Lower lobe of right lung (tissue), 2 donors: ENCODE measurements at places on chromosomes 5 and 9. TPM values are rescaled to one million over a fixed set of nuclear protein-coding genes. Genes with fewer than 3 reads are reported as not detected.
A peak's percentile ranks its signal among the peaks of the same experiment; 100 is the strongest.

DNA sequence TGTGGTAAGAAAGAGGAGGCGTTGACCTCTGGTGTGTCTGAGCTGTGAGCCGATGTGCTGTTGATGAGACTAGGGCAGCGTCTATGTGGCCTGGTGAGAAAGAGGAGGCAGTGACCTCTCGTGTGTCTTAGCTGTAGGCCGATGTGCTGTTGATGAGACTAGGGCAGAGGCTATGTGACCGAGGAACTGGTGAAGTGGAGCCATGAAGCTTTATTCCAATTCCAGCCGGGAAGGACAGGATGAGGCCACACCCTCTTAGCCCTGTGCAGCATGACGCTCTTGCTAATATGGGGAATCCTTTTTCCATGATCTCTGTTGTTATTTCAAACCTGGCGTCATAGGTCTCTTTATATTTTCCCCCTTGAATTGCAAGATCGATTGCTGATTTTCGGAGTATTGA is 172.4 kb downstream of the GOLPH3 start:
- DNase-seq = no peak
- no peak overlapping the region for H3K4me3 ChIP-seq
- H3K27ac ChIP-seq = no peak overlapping the region
- peaks cover 20% of the 10 kb centered on the region for H3K36me3 ChIP-seq
- H3K27me3 ChIP-seq = no peaks in the 10 kb centered on the region
- peaks cover 4% of the 10 kb centered on the region for H3K4me1 ChIP-seq

DNA sequence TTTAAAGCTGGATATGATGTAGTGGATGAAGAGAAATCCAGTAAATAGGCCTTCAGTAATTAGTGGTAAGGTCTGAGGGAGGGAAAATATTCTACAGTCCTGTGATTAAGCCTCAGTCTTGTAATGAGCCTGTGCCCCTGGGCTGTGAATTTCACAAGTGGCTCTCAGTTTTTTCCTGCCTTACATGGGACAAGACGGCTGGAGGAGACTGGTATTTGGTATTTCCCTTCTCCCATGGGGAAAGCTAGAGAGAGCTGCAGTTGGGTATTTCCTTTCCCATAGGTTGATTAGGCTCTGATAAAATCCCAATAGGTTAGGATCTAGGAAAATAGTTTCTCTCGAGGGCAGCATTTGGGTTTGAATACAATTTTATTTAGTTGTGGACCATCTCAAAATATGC is 62.2 kb upstream of the GNA14 start:
- no peak overlapping the region for H3K4me3 ChIP-seq
- H3K4me1 ChIP-seq = peaks cover 16% of the 10 kb centered on the region
- no peak overlapping the region for H3K27ac ChIP-seq
- H3K27me3 ChIP-seq = no peaks in the 10 kb centered on the region
- no peaks in the 10 kb centered on the region for H3K36me3 ChIP-seq
- DNase-seq = no peak

DNA sequence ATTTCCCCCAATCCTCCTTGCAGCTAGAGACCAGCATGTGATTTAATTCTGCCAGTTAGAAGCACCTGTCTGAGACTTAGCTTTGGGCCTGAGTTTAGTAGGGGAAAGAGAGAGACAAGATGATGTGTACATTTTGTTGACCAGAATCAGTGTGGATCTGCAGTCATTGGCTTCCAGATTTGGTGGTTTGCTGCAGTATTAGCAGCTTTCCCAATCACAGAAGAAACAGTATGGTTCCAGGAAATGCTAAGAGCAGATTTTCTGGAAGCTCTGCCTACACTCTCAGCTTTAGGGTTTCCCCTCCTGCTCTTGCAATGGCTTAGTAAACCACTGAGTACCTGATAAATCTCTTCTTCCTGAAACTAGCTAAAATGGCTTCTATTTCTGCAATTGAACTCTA is 48.8 kb upstream of the FREM1 start:
- no peak overlapping the region for H3K4me3 ChIP-seq
- no peaks in the 10 kb centered on the region for H3K27me3 ChIP-seq

GRCh38 chr5:133236541-133236951 is 184.7 kb downstream of the HSPA4 start:
- H3K4me1 ChIP-seq = peaks cover 10% of the 10 kb centered on the region
- H3K27me3 ChIP-seq = no peaks in the 10 kb centered on the region
- no peak overlapping the region for H3K4me3 ChIP-seq
- H3K27ac ChIP-seq = no peak overlapping the region
- no peak for DNase-seq

DNA sequence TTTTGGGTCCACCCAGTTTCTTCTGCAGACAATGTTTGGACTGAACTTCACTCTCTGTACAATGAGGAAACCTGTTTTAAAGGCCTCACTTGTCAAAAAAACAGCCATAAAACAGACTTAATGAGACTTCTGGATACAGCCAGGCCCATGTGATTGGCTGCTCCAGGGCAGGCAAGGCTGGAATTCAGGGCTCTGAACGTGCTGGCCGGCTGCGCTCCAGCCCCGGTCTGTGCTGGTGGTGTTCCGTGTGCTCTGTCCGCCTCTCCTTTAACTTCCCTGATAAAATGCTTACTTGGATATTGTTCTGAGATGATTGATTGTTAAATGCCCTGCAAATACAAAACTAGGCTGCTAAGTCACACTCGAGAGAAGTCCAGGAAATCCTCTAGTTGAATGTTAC is 131.2 kb upstream of the KLF4 start:
- H3K36me3 ChIP-seq = no peaks in the 10 kb centered on the region
- H3K27me3 ChIP-seq = no peaks in the 10 kb centered on the region
- DNase-seq = no peak
- H3K27ac ChIP-seq = no peak overlapping the region
- no peak overlapping the region for H3K4me3 ChIP-seq

DNA sequence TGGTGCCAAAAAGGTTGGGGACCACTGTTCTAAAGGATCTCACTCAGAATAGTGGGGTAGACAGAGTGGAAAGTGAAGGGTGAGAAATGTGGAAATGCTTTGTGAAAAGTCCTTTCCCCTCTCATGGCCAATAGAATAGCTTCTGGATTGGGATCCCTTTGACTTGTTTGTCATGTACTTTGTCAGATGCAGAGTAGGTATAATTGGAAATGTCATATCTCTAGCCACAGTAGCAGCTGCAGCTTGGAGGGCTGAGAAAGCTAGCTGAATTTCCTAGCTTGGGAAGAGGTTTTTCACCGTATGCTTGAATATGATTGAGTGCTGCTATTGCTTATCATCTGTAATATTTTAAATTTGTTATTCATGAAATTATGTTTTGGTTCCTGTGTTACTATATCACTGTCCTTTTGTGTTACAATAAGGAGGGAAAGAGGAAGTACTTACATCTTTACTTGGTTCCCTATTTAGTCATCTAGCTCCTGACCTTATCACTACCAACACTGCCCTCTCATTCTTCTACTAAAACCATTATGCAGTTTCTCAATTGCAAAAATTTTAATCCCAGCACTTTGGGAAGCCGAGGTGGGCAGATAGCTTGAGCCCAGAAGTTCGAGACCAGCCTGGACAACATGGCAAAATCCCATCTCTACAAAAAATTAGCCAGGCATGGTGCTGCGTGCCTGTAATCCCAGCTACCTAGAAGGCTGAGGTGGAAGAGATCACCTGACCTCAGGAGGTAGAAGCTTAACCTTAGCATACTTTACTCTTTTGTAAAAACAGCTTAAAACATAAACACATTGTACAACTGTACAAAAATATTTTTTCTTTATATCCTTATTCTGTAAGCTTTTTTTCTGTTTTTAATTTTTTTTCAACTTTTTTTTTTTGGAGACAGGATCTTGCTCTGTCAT is 12.4 kb downstream of the SLC30A5 start:
- no peak for DNase-seq
- H3K4me3 ChIP-seq = no peak overlapping the region
- H3K36me3 ChIP-seq = peaks cover 86% of the 10 kb centered on the region
- H3K27me3 ChIP-seq = no peaks in the 10 kb centered on the region
- no peaks in the 10 kb centered on the region for H3K4me1 ChIP-seq

DNA sequence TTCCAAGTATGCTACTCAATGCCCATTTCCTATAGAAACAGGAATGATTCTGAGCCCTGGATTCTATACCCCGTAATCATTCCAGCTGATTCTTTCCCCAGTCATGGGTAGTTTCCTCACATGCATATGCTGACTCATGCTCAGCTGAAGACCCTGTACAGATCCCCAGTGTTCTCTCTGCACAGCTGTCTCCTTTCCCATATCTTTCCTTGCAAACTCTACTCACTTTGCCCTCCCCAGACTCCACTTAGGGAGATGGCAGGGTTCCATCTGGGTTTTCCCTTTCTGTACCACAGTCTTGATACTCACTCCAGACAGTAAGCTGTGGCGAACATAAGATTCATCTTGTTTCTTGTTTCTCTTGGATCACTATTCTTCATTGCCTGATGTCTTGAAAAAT is 357.6 kb downstream of the RAB3C start:
- H3K27ac ChIP-seq = no peak overlapping the region
- no peaks in the 10 kb centered on the region for H3K36me3 ChIP-seq
- H3K27me3 ChIP-seq = no peaks in the 10 kb centered on the region
- H3K4me3 ChIP-seq = no peak overlapping the region
- DNase-seq = no peak

DNA sequence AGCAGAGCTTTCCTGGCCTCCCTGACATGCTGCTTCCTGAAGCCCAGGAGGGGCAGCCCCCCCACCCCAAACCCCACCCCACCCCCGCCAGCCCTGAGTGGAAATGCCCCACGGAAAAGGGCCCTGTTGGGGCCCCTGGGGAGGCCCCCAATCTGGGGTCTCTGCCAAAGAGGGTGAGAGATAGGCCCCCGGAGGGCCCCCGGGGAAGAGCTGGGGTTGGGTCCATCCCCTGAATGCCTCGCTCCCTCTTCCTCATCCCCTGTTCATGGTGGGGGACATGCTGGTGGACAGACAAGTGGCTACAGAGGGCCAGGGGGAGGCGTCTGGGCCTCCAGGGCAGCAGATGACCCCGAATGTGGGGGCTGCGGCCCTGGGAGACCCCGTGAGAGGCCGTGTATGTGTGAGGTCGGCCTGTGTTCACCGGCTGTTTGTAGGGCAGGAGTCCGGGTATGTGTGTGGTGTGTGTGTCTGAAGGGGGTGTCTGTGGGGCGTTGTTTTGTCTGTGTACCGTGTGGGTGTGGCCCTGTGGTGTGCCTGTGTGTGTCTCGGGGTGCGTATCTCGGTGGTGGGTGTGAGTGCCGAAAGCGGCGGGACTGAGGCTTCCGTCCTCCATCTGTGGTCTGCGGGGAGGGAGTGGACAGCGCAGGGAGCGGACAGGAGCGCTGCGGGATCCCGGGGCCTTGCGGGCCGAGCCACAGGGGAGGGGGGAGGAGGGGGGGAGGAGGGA is 11.3 kb downstream of the C9orf50 start:
- H3K4me1 ChIP-seq = peaks cover 35% of the 10 kb centered on the region
- peaks cover 8% of the 10 kb centered on the region for H3K27me3 ChIP-seq
- peak; percentile 68 for DNase-seq
- H3K4me3 ChIP-seq = peak overlapping the region; percentile 62
- H3K27ac ChIP-seq = peak overlapping the region; percentile 82
- H3K36me3 ChIP-seq = no peaks in the 10 kb centered on the region

GRCh38 chr5:62689599-62690368 is 111.2 kb downstream of the LRRC70 start:
- no peaks in the 10 kb centered on the region for H3K27me3 ChIP-seq
- no peaks in the 10 kb centered on the region for H3K4me1 ChIP-seq
- no peak for DNase-seq
- H3K27ac ChIP-seq = no peak overlapping the region
- peak overlapping the region; percentile 13 for H3K4me3 ChIP-seq

DNA sequence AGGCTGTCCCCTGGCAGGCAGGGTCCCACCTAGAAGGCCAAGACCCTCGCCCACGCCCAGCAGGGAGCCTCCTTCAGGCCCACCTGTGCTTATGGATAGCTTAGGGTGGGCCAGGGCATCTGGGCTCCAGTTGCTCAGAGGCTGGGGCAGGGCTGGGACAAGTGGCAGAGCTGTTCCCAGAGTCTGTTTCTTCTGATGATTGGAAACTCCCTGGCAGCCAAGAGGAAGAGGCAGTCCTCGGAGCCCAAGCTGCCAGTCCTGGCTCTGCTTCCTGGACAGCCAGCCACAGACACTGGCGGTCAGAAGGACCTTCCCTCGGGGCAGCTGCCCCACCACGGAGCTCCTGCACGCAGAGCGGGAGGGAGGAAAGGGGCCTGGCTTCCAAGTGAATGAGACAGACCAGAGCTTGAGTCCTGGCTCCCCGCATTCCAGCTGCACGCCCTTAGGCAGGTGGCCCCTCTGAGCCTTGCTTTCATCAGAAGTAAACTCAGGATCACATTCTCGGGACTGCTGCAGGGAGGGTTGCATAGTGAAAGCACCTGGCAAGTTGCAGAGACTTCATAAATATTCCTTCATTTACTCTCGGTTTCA is 37.9 kb upstream of the GABRP start:
- H3K4me1 ChIP-seq = peaks cover 29% of the 10 kb centered on the region
- peak; percentile 55 for DNase-seq
- peaks cover 15% of the 10 kb centered on the region for H3K27me3 ChIP-seq
- no peaks in the 10 kb centered on the region for H3K36me3 ChIP-seq

GRCh38 chr5:43019291-43019613 is 20.9 kb downstream of the ANXA2R start:
- no peak for DNase-seq
- peak overlapping the region; percentile 95 for H3K27ac ChIP-seq
- peaks cover 52% of the 10 kb centered on the region for H3K27me3 ChIP-seq
- peaks cover 6% of the 10 kb centered on the region for H3K4me1 ChIP-seq
- H3K36me3 ChIP-seq = no peaks in the 10 kb centered on the region
- H3K4me3 ChIP-seq = peak overlapping the region; percentile 52

GRCh38 chr9:14007190-14007769 is 306.7 kb downstream of the NFIB start:
- H3K27me3 ChIP-seq = no peaks in the 10 kb centered on the region
- no peaks in the 10 kb centered on the region for H3K36me3 ChIP-seq
- no peaks in the 10 kb centered on the region for H3K4me1 ChIP-seq
- no peak for DNase-seq
- no peak overlapping the region for H3K4me3 ChIP-seq

DNA sequence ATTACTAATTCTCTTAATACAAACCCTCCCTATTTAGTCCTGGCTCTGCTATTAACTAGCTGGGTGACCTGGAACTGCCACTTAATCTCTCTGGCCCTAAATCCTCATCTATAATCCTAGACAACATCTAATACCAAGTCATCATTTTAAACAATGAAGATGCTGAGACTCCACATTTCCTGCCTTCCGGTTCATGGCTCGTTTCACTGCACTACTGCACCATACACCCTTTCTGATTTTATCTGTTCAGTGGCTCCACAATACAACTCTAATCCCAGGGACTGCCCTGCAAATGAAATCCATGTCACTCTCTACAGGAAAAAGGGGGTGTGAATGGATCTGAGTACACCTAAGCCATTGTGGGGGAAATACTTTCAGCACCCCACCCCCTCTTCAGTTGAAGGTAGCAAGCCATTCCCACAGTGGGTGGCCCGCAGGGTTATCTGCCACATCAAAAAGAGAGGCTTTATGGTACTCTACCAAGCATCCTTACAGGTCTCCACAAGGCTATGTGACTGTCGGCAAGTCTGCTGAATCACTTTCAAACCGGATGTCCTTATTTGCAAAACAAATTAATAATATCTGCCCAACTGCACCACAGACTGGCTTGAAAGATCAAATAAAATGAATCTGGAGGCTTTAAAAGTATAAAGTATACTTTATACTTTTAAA is 89.5 kb downstream of the EPB41L4A start:
- H3K27me3 ChIP-seq = no peaks in the 10 kb centered on the region
- H3K27ac ChIP-seq = no peak overlapping the region
- no peaks in the 10 kb centered on the region for H3K36me3 ChIP-seq
- no peak overlapping the region for H3K4me3 ChIP-seq
- H3K4me1 ChIP-seq = peaks cover 31% of the 10 kb centered on the region

IQGAP2 gene
- total RNA-seq = 42.0 TPM

FGF1 gene
- total RNA-seq = 0.97 TPM

ANKDD1B gene
- total RNA-seq = 4.3 TPM

SOHLH1 gene
- not detected for total RNA-seq

PCDHB16 gene
- 2.6 TPM for total RNA-seq

GNPDA1 gene
- total RNA-seq = 38.3 TPM

PCDHGA5 gene
- 2.8 TPM for total RNA-seq

WNK2 gene
- total RNA-seq = 7.7 TPM

CFAP77 gene
- total RNA-seq = 3.7 TPM
